ENCODE measurements at places on chromosomes 16 and 17.
A peak's percentile ranks its signal among the peaks of the same experiment; 100 is the strongest.

GRCh38 chr16:73047536-73048291 is at the start of gene ZFHX3:
Gene ZFHX3, minus strand, starts transcription at chr16:73048128. Its CDS starts 87,983 bp downstream, at chr16:72960145.
- DNase-seq, result no peak

DNA sequence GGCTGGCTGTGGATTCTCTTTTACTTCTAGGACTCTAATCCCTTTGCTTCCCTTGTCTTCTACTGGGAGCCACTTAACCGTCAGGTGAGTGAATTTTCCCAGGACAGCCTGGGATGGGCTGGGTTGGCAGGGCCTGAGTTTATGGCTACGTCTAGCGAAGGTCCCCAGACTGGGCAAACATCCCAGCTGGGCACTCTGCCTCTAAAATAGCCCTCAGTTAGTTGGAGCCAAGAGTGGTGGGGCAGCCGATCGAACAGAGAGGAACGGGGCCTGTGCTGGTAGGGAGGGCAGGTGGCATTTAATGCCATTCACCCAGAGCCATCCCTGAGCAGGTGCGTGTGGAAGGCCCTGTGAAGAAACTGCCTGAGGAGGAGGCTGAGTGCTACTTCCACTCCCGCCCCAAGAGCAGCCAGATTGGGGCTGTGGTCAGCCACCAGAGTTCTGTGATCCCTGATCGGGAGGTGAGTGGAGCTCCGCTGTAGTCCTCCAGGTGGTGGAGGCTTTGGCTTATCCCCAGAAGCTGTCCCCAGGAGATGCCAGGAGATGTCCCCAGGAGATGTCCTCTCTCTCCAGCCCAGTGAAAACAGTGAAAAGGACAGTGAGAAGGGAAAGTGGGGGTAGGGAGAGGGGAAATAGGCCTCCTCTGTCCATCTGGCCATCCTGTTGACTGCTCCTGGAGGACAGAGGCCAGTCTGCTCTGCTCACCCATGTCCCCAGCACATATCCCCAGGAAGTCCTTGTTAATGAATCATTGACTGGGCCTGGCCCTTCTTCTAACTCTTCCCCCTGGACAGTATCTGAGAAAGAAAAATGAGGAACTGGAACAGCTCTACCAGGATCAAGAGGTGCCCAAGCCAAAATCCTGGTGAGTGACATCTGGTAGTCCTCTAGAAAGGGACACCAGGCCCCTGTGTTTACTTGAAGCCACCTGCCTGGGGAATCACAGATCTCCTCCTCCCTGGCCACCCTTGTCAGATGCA is 4.4 kb downstream of the PNPO start:
- no peak for DNase-seq

GRCh38 chr17:44374306-44375195 is 10.9 kb upstream of the FAM171A2 start:
- DNase-seq, result no peak

- peak; percentile 28 for DNase-seq
These were observed 19.0 kb upstream of the MON1B start for GRCh38 chr16:77171745-77172635.

- no peak for DNase-seq
These were observed 7.7 kb upstream of the RARA start for GRCh38 chr17:40301315-40301714.

DNA sequence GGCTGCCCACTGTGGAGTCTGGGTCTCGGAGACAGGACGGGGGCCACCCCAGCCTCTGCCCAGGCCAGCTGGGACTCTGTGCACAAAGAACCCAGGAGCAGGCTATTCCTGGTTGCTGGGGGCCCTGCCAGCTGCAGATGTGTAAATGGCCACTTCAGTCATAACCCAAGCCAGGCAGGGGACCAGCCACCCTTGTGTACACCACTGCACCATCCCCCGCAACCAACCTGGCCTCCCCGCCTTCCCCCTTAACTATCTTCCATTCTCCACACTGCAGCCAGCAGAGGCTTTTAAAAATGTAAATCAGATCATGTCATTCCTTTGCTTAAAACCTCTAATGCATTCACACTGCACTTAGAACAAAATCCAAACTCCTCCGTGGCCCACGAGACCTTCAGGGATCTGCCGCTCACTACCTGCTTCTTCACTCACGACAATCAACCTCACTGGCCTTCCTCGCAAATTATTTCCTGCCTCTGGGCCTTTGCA is 28.3 kb downstream of the RTN4RL1 start:
- DNase-seq, result no peak

- no peak for DNase-seq
These were observed 3.0 kb downstream of the SOX9 start for GRCh38 chr17:72123530-72124437.

DNA sequence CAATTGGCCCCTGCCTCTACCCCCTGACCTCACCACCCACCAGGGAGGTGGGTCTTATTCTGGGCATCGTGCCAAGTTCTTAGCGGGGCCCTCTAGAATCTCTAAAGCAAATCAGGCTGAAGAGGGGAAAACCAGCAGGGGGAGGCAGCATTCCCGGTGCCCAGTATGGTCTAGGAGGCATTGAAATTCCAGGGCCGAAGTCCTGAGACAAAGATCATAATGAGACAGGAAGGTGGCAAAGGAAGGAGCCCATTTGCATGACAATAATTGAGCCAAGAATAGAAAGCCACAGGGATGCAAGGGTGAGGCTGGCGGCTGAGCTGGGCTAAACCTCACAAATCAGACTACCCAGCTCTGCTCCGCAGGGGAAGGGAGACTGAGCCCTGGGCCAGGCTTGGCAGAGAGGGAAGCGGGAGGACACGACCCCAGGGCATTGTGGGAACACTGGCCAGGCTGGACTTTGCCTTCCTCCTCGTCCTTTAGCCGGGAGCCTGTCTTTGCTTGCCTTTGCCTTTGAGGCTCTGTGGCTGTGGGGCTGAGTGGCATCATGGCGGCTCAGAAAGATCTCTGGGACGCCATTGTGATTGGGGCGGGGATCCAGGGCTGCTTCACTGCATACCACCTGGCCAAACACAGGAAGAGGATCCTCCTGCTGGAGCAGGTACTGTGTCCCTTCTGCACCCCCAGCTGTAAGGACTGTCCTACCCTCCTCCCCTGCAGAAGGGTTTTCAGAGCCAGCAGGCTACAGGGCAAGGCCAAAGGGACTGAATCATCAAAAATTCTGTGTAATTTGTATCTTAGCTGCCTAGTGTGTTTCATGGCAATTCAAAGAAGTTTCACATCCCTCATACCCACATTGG is at the start of gene PIPOX:
Gene PIPOX, plus strand, starts transcription at position 463 of the 860 bp plus-strand sequence. Its CDS starts 85 bp downstream, at position 548.
- DNase-seq, result no peak

DNA sequence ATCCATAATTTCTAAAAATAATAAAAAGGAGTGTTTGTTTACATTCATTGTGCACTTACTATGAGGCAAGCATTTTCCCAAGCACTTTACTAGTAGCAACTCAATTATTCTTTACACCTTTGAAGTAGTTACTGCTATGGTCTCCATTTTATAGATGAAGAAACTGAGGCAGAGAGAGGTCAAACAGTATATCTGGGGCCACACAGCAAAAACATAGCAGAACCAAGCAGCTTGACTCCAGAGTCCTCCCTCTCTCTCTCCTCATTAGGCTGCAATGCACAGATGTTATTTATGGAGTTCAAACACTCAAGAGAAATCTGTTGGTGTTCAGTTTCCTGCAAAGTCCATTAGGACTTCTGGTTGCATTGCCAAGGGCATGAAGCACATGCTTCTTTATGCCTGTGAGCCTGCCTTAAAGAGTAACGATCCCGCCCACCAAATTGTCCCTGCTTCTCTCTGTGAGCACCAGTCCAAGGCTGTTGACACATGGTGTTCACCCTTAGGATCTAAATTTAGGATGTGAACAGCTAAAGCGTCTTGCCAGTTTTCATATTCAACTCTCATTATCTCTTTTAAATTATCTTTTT is 44.0 kb downstream of the GPRC5B start:
- DNase-seq, result no peak

- DNase-seq, result no peak
These were observed 1.1 kb upstream of the TFAP4 start for GRCh38 chr16:4273858-4274311.

GRCh38 chr17:50562242-50563091 is 2.0 kb downstream of the CACNA1G start:
- no peak for DNase-seq

DNA sequence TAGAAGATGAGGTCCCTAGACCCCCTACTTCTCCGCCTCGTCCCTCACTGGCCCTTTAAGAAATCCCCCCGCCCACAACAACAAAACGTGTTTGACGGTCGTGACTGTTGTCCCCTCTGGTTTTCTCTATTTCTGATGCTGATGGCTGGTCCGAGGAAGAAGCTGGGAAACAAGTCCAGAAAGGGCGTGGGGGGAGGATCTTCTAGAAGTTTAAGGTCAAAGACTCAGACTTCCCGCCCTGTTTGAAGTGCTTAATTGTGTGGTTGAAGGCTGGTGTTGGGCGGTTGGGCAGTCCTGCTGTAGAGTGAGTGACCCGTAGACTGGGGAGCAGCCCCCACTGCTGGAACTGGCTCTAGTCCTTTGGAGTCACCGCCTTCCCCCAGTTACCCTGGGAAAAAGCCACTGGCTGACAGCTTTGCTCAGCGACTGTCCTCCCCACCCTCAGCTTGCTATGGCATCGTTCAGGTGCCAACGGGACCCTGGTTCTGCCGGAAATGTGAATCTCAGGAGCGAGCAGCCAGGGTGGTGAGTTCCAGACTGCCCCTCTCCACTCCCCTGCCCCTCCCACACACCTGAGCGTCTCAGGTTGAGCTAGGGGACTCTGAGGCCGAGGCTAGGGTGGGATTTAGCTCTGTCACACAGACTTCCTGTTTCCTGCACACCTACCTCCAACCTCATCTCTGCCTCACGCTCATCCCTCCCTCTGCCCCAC is 1.6 kb downstream of the MLLT6 start:
- no peak for DNase-seq

GRCh38 chr17:81666092-81666341 is 388 bp downstream of the OXLD1 start:
- DNase-seq, result no peak

DNA sequence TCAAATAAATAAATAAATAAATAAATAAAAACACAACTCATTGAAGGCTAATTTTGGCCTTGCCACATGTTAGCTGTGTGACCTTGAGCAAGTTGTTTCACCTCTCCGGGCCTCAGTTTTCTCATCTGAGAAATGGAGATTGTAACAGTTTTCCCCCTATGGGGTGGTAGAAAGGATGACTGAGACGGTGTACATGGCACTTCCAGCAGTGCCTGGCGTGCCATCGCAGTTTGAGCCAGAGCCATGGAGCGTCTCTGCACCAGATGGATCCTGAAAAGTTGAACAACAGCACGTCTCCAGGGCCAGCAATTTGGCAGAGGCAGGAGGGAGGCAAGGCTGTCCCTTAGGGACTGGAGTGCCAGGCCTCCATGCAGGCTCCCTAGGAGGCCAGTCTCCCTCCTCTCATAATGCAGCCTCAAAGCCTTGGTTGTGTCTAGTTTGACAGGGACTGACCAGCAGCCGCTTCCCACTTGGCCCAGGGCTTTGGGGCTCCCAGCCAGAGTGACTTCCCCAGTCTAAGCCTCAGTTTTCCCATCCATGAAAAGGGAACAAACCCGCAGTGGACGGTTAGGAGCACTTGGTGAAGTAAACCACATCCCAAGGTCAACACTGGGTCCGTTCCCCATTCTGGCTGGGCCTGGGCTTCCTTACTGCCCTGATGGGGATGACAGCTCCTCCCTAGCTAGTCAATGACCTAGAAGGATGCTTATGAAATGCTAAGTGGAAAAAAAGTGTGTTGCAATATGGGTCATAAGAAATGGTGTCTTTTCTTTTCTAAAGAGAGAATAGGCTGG is 19.3 kb downstream of the SOCS1 start:
- no peak for DNase-seq

- no peak for DNase-seq
These were observed 16.8 kb upstream of the EMP2 start for GRCh38 chr16:10597187-10597601.

DNA sequence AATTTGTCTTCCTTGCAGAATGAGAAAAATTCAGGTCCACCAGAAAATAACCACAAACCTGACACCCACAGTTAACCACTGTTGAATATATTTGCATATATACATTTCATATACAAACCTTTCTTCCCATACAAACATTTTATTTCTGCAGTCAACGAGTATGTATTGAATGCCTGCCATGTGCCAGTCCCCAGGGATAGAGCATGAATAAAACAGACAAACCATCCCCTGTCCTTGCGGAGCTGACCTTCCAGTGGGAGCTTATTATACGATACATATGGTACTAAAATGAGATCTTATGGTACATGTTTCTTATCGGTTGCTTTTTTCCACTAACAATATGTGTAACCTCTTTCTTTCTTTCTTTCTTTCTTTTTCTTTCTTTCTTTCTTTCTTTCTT is 116.7 kb downstream of the PITPNC1 start:
- no peak for DNase-seq

DNA sequence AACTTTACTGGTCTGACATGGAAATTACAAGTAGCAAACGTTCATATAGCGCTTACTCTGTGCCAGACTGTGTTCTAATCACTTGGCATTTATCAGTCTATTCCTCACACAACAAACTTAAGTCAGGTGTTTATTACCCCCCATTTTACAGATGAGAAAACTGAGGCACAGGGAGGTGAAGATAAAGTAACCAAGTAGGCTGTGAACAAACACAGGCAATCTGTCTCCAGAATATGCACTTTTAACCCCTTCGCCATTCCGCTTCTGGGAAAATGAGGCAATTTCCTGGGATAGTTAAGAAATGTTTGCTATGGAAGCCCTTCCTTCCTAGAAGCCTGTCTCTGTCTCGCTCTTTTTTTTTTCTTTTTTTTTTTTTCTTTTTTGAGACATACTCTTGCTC is 12.2 kb upstream of the CXCL16 start:
- no peak for DNase-seq

GRCh38 chr16:78461496-78462287 is 362.2 kb downstream of the WWOX start:
- no peak for DNase-seq

DNA sequence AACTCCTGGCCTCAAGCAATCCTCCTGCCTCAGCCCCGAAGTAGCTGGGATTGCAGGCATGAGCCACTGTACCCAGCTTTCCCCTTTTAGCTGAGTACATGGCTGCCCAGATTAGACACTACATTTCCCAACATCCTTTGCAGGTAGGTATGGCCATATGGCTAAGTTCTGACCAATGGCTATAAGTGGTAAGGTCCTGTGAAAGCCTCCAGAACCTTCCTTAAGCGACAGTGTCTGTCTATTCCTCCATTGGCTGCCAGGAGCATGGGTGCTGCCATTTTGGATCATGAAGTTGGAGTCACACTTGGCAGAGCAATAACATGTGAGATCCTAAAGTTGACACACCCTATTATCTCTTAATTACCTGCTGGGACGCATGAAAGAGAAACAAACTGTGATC is 24.4 kb upstream of the CRHR1 start:
- DNase-seq, result no peak

Data from keratinocyte (primary cell).